Activated CD4-positive, alpha-beta T cell treated with anti-CD3 and anti-CD28 coated beads, Interleukin-2, amount 50 U/mL, for 4 hours (primary cell): ENCODE measurements at places on chromosomes 7 and 10.

DNA sequence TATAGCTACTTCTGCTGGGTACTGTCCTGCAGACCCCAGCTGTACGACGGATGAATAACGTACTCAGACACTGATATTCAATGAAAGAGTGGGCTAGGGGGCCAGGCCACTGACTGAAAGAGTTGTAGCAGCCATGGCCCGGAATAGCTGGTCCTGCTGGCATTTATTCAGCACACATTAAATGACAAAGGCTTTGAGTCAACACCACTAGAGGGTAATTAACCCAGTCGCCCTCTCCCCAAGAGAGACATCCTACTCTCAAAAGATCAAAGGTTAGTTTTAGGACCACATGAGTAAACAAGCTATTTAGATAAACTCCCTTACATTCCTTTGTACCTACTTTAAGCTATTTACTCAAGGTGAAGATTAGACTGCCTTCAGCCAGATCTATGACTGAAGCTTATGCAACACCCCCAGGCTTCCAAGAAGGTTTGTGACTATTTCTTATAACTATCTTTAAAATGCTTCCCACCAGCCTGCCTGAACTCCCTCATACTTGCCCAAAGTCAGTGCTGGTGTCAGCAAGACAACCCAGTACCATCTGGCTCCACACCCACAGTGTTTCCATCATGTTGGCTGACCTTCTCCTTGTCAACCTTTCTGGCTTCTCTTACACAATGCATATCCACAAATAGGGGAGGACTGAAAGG lies 629.1 kb downstream of the SORCS1 start:
- no peak for DNase-seq

DNA sequence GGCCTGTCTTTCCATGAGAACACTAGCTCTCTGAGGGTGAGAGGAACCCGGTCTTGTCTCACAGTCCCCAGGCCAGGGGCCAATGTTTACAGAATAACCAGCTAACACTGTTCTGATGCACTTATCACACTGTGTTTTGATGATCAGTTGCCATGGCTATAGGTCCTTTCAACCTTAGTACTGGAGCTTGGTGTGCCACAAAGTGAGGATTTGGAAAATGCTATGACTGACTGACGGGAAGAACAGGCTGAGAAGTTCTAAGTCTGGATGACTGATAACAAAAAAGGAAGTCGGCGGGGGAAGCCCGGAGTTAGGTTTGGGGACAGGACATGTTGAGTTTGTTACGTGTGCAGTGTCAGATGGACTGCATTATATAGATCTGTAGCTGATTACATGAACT lies 141.8 kb downstream of the CTTNBP2 start:
- DNase-seq: no peak

GRCh38 chr10:62005281-62005680 lies 103.8 kb downstream of the ARID5B start:
- DNase-seq: no peak

GRCh38 chr10:119770928-119771327 lies 45.1 kb downstream of the INPP5F start:
- no peak for DNase-seq

DNA sequence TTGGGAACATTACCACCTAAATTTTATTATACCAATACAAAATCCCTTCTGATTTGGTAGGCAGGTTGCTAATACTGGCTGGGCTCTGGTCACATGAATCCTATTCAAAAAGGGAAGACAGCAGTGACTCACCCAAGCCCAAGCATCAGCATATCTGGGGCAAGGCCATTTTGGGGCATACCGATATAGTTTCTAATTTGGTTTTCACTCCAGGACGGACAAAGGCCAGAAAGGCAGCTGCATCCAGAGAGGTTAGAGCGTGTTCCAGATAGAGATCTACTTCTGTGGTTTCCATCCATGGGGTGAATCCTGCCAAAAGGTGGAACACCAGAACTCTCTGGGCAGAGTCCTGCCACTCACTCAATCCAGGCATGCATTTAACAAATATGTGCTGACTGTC lies 335.8 kb downstream of the ELMO1 start:
- DNase-seq: no peak

- no peak for DNase-seq
Measured at GRCh38 chr7:75575488-75576121, 83.5 kb downstream of the SPDYE5 start.

DNA sequence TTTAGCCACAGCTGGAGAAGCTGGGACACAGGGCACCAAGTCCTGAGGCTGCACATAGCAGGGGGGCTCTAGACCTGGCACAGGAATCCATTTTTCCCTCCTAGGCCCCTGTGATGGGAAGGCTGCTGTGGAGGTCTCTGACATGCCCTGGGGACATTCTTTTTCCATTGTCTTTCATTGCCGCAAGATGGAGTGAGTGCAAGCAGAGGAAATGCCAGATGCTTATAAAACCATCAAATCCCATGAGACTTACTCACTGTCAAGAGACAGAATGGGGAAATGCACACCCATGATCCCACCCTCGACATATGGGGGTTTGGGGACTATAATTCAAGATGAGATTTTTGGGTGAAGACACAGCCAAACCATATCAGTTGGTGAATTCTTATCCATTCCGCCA lies 94.7 kb upstream of the FERD3L start:
- no peak for DNase-seq

DNA sequence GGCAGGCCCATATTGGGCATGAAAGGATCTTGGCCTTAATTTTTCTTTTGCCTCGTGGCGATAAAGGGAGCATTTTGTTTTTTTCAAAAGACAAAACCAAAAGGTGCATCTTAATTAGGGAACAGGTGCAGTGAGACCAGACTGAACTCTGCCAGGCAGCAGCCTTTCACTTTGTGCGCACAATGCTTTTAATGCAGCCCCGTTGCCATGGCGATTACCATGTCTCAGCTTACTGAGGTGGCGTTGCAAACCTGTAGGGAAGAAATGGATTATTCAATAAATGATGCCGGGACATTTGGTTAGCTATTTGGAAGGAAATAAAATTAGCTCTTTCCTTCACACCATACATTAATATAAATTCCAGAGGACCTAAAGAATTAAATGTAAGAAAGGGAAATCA lies 61.9 kb downstream of the MYL10 start:
- DNase-seq: no peak

DNA sequence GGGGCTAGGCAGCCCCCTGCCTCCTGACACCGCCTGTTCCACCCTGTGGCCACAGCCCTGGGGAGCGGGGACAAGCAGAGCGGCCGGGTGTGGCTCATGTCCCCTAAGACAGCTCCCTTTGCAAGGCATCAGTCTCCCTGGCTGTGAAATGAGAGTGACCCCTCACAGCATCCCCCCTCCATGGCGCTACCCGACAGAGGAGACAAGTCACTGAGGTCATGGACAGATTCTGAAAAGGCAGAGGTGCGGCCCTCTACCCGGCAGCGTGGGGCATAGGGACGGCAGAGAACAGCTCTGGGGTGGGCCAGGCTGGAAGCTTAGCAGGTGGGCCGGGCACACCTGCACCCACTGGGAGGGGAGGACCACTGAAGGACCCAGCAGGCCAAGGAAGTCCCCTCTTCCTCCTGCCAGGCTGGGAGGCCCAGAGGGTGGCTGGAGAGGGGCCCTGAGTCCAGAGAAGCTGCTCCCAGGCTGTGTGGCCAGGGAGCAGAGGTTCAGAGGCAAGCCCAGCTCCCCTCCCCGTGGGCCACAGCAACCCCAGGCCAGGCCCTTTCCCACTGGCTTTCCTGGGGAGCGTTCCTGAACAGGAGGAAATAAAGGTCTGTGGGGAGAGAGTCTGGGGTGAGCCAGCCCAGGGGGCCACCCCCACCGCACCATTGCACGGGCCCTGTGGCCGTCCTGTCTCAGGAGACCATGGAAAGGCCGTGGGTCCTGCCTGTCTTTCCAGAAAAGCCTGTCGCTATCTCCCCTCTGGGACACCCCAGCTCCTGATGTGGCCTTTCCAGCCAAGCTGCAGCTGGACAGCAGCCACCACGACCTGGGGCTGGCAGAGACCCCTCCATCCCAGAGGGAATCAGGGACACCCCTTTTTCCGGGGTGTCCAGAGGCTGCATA lies 1.7 kb downstream of the ADAP1 start:
- DNase-seq: no peak

DNA sequence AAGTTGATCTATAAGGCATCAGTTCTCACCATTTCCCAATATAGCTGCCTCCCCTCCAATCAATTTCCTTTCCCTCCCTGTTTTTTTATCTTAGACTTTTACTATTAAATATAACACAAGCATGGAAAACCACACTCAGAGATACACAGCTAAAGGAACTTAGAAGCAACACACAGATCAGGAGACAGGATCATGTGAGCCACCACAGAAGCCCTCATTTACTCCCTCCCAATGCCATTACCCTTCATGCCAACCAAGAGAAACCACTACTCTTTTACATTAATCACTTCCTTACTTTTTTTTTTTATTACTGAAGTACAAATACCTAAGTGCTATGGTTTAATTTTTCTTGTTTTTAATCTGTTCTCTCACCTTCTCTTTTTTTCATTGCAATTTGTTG lies 33.0 kb downstream of the COG5 start:
- no peak for DNase-seq

DNA sequence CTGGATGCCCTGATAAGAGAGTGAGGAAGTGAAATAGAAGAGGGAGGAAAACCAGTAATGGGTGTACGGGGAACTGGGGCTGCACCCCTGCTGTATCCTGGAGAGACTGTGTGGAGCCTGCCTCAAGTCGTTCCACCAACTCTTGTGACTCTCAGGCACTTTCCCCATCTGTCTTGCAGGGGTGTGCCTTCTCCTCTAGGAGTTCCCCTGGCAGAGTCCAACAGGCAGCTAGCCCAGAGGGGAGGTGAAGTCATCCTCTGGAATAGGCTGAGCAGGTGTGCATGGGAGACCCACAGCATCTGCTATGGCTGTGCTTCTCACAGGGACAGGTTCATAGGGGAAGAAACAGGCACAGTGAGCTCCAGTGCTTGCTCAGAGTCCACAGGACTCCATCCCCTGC lies 46.8 kb downstream of the WIPF3 start:
- DNase-seq: no peak

DNA sequence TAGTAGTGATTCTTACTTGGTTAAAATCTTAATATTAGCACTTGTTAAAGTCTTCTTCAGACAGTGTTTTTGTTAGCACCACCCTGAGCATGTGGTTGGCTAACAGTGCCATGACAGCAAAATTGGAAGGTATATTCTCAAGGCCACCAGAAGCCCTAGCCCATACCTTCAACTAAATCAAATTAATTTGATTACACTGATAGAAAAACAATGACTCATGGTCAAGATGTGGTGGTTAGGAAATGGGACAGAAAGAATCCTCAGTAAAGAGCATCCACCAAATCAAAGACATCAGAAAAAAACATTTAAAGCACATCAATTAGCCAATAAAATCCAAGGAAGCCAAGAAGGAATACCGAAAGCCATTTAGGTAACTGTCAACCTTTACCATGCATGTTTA lies 75.5 kb downstream of the PIP4K2A start:
- DNase-seq: no peak

- DNase-seq: no peak
Measured at GRCh38 chr10:121112136-121112535, 261.0 kb downstream of the WDR11 start.

- no peak for DNase-seq
Measured at GRCh38 chr7:27346531-27347275, 104.1 kb downstream of the EVX1 start.

DNA sequence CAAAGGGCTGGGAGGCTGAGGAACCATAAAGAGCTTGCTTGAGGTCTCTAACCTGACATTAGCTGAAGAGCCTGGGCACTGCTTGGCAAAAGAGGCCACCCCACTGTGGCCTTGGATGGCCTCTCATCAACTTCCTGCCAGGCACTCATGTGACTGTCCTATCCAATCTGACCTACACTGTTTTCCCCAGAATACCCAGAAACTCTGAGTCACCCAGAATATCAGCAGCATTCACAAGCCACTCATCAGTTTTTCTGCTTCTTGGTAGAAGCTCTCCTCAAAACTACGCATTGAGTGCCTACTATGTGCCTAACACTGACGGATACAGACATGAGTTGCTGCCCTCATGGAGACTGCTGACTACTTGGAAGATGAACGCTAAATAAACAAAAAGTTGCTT lies 4.1 kb upstream of the NT5C2 start:
- no peak for DNase-seq

DNA sequence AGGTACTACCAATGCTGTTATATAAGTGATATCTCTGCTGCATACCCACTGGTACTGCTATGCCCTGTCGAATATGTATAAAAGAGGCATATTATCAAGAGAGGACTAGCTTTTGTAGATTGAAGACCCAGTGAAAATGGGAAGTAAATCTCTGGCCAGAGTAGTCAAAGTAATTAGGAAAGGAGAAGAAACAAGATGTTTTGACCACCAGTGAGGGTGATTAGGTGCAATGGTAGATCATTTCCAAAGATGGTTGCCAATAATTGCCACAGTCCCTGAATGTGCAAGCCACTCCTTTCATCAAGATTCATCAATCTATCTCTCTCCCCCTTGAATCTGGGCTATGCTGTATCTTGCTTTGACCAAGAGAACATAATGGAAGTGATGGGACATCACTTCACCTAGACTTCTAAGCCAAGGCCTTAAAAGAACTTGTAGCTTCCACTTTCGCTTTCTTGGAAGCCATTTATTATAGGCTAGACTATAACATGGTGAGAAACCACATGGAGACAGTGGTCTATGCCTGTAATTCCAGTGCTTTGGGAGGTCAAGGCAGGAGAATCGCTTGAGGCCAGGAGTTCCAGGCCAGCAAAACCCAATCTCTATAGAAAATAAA lies 52.6 kb upstream of the ST8SIA6 start:
- DNase-seq: no peak
